ENCODE measurements at places on chromosomes 5 and 9.

DNA sequence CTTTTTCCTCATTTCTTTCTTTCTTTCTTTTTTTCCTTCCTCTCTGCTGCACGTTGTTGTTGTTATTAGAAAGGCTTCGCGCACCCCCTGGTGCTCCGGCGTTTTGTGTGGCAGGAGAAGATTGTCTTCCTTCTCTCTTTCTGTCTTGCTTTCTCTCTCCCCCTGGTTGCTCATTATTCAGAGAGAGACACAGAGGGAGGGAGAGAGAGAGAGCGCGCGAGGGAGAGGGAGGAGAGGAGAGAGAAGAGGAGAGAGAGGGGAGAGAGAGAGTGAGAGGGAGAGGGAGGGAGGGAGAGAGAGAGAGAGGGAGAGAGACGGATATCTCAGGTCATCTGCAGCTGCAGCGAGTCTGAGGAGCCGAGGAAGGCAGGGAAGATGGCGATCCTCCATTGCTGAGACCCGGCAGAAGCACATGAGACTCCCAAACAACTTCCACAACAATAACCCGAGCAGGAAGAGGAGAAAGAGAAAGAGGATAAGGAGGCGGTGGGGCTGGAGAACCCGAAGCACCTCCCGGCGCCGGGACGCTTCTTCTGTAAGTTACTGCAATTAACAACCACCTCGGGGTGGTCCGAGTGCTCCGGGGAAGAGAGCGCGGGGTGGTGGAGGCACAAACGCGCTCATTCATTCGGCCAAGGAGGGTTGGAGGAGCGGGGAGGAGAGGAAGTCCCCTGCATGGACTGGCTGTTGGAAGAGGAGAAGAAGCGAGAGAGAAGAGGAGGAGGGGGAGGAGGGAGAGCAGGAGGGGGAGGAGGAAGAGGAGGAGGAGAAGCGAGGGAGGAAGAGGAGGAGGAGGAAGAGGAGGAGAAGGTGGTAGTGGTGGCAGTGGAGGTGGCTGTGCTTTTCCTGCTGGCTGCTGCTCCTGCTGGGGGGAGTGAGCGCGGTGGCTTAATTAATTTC lies at the start of gene ZNF462:
ZNF462 (plus strand) TSS at position 346 of the 900 bp plus-strand sequence. CDS start 60,218 bp downstream, outside the sequence.
- DNase-seq: no peak

DNA sequence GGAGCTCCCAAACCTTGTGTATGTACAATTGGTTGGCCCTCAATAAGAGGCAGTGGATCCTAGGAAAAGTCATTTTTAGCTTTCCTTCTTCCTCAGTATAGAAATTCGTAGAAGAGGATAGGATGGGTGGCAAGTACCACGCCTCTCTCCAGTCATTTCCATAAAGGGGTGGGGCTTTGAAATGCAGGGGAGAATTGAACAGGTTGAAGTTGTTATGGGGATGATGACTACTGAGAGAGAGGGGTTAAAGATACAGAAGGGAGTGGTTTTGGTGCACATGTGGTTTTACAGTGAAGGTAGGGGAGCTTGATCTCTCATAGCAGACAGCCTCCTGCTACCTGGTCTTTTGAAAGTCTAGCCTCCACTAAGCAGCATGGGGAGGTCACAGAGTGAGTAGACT lies 54.4 kb upstream of the FAM120AOS start:
- DNase-seq: no peak

GRCh38 chr9:108178318-108178717 lies 677.5 kb downstream of the ACTL7B start:
- no peak for DNase-seq

DNA sequence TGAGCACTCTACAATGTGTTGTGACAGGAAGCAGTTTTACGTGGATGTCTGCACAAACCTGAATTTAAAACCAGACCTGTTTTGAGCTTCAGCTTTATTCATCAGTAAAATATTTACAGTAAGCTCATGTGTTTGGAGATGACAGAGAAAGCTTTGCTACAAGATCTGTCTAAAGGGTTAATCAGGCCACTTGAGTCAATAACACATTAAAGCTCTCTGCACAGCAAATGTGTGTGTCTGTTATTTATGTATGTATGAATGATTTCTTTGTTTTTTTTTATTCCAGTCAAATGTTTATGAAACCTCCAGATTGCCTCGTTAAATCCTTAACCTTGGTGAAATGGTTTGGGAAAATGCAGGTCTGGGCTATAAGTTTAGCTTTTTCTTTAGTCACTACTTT lies 77.3 kb upstream of the SREK1 start:
- DNase-seq: no peak

DNA sequence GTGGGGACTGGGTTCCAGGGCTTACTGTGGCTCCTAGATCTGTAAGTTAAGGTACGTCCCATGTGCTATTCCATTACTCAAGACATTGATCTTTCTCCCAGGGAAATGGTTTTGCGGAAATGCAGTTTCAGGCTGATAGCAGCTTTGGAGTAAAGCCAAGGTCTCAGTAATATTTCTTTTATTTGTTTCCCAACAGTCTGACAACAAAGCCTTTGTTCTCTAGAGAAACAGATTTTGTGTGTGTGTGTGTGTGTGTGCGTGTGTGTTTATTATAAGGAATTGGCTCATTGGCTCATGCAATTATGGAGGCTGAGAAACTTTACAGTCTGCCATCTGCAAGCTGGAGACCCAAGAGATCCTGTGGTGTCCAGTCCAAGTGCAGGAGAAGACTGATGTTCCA lies 12.1 kb upstream of the POC5 start:
- no peak for DNase-seq

DNA sequence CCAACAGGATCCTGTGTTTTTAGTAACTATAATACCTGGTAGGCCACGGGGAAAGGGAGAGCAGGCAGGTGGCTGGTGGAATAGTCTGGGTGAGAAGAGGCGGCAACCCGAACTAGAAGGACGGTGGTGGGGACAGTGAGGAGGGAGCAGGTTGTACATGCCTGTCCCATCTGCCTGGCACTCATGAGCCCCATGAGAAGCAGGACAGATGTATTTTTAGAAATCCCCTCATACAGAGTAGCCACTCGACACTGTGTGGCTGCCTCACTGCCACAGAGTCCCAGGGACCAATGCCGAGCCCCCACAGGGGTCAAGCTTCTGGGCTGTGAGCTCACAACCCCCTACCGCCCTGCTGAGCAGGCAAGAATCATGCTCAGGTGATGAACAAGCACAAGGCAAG lies 136.6 kb downstream of the SEC61B start:
- DNase-seq: no peak

DNA sequence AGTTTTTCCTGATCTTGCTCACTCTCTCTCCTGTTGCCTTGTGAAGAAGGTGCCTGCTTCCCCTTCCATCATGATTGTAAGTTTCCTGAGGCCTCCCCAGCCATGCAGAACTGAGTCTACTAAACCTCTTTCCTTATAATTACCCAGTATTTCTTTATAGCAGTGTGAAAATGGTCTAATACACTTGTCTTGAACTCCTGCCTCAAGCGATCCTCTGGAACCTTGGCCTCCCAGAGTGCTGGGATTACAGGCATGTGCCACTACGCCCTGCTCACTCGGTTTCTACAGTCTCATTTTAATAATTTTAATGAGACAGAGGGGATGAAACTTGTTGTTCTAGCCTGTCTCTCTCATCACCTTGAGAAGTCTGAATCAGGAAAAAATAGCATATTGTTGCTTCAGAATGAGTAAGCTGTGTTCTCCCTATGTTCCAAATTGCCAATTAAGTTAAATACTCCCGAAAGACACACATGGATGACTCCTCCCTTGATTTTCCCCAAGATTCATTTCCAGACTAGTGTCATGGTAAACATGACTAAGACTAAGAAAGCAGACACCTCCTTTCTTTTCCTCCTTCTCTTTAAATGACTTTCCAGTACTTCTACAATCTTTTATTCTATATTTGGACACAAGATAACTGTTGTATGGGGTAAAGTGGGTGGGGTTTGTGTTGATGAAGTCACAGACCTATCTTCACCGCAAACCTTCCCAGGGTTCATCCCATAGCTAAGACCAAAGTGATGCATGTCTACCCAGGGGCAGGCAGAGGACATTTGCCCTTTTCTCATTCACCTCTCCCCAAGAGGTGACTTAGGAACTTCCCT lies 7.8 kb upstream of the DNAJC18 start:
- no peak for DNase-seq

DNA sequence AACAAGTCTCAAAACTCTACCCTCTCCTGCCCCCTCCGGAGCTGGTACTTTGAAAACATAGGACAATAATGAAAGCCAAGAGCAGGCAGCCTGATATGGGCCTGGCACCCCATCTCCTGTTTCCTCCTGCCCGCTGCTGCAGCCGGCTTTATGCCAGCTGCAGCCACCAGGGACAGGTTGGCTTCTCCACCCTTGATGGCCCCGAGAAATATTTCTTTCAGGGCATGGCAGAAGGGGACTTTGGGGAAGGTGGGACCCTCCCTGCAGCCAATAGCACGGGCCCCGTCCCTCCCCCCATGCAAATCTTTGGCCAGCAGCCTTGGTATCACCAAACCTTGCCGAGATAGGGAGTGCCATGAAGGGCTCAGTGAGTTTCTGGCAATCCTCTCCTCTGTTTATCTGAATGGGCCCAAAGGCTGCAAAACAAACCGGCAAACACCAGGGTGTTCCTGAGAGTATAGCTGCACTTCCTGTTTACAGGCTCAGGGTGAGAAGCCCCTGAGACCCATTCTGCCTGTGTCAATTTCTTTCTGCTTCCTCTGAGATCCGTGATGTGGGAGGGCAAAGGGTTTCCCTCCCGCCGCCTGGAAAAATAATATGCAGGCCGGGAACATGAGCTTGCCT lies 73.4 kb upstream of the BOD1 start:
- no peak for DNase-seq

DNA sequence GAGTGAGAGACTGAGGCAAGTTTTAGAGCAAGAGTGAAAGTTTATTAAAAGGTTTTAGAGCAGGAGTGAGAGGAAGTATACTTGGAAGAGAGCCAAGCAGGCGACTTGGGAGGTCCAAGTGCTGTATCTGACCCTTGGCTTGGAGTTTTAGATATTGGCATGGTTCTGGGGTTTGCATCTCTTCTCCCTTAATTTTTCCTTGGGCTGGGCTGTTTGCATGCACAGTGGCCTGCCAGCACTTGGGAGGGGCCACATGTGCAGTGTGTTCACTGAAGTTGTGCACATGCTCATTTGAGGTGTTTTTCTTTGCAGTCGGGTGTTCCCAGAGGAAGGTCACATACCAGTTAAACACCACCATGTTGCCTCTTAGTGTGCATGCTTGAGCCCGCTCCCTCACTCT lies 464.1 kb downstream of the DMRT2 start:
- no peak for DNase-seq

- DNase-seq: no peak
Measured at GRCh38 chr9:129013674-129014073, 14.5 kb downstream of the SH3GLB2 start.

- DNase-seq: no peak
Measured at GRCh38 chr5:133873449-133873848, 95.0 kb downstream of the C5orf15 start.

DNA sequence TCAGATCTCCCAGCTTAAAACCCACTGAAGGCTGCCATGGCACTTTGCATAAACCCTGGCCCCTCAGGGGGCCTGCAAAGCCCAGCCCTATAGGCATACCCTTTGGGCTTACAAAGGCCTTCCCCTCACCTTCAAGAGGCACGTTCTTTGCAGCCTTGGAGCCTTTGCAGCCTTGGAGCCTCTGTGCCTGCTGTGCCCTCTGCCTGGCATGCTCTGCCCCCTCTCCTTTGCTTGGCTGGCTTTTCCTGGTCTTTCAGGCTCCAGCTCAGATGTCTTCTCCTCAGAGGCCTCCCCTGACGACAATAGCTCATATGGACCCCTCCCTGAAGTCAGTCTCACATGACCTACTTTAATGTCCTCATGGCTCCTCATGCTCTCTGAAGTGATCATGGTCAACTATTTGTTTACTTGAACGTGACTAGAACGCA lies 60.3 kb downstream of the CXXC5 start:
- DNase-seq: no peak

DNA sequence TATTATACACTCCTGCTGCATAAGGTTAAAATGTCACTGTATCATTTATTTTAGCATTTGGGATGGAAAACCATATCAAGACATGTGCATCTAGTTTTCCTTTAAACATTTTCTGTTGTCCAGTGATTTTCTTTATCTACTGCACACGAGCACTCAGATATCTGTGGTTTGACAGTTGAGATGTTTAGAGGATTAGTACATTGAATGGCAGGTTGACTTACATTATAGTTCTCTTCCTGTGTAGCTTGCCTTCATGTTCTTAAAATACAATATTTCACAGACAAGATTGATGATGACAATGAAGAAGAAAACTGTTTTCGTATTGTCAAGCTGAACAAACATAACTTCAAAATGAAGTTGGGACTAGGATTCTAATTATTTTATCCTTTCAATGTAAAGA lies 2378.4 kb upstream of the WWC1 start:
- no peak for DNase-seq

DNA sequence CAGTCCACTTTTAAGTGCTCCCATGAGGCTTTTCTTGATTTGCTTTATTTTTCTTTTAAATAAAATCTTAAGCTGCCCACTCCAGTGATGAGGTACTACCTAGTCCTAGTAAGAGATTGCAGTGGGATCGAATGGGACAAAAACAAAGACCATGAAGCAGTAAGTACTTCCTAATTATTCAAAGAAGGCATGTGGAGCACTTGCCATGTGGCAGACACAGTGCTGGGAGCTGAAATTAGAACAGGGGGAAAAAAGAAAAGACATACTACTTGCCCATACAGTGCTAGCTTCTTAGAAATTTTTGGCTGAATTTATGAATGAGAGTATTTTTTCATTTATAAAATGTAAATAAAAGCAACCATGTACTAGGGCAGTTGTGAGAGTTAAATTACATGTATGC lies 239.9 kb upstream of the TNC start:
- DNase-seq: no peak

GRCh38 chr9:116721411-116721810 lies 34.3 kb downstream of the TRIM32 start:
- DNase-seq: no peak

- DNase-seq: no peak
Measured at GRCh38 chr5:170161069-170161468, 55.4 kb downstream of the FOXI1 start.

DNA sequence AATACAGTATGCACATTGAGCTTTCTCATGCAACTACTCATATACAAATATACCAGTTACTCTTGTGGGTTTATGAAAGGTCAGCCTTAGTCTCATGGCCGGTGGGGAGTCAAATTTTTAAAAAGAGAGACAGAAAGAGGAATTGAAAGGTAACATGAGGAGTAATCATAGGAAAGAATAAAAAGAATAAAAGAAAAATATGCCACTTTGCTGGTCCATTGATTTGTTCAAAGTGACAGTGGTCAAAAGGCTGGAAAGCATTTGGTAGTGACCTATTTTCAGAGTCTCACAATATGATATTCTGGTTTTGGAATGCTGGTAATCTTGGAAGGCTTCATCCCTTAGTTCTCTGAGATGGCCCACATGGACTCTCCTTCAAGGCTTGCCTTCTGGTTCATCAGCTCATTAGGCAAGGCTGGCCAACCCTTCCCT lies 67.0 kb downstream of the ZNF366 start:
- no peak for DNase-seq
